G401 (cell line): ENCODE measurements at places on chromosomes 4 and X. TPM values are rescaled to one million over a fixed set of nuclear protein-coding genes. Genes with fewer than 3 reads are reported as not detected.

GRCh38 chrX:101482296-101482695 is 3.0 kb upstream of the ARMCX4 start:
- no peak for DNase-seq

GRCh38 chrX:112865464-112866025 is 24.9 kb upstream of the AMOT start:
- no peak for DNase-seq

The BEND4 gene
- 0.03 and 0.12 TPM in 2 replicates for total RNA-seq

The SMIM10 gene
- 0.43 and 1.3 TPM in 2 replicates for total RNA-seq

DNA sequence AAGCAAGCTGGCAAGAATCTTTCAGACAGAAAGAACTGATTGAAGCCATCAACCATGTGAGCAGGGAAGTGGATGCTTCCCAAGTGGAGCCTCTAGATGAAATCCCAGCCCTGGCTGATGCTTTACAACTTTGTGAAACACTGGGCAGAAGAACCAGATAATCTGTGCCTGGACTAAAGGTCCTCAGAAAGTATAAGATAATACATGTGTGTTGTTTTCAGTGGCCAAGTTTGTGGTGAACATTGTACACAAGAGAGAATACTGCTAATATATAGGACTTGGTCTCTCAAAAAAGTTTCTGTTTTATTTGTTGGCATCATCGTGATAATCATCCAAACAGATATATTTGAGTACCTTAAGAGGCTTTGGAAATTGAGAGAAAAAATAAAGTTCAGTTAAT is 1367.8 kb upstream of the IGFBP7 start:
- no peak for DNase-seq

The PRRG1 gene
- not detected in 2 replicates for total RNA-seq

DNA sequence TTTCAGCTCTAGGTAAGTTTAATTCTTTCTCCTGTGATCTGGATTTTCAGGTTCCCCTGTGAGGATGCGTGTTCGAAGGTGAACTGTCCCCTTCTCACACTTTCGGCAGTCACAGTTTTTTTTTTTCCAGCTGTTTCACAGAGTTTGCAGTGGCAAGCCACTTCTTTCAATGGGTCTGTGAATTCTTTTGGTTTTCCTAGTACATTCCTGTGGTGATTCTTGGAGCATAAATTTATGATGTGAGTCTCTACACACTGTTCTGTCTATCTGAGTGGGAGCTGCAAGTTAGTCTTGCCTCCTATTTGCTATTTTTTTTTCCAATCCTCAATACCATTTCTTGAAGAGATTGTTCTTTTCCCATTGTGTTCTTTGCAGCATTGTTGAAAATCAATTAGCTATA is 595.5 kb downstream of the RAPGEF2 start:
- DNase-seq: no peak

GRCh38 chr4:103786014-103786413 is 66.2 kb upstream of the TACR3 start:
- DNase-seq: peak; percentile 3

The TKTL1 gene
- total RNA-seq: not detected in 2 replicates

DNA sequence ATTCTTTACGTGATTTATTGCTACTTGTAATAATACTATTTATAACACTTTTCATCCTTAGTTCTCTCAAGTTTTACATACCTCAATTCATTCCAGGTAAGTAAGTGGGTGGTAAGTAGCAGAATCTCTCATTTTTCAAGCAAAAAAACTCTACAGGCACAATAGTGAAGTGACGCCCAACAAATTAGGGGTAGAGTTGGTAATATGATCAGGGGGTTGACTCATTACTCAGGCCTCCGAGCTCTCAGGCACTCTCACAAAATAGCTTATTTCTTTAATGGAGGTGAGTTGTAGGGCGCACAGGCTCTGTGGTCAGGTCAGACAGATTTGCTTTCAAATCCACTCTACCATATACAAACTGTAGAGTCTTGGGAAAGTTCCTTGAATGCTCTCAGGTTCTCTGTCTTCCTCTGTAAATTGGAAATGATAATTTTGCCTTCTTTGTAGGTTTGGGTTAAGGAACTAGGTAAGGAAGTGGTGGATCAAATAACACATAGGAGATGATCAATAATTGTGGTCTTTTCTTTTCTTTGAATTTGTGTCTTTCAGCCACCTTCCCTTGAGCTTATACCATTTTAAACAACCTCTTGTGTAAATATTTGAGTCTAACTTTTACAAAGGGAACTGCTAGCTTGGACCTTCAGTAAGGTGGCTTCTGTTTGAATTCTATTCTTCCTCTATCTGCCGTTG is 134.9 kb upstream of the LEF1 start:
- no peak for DNase-seq

DNA sequence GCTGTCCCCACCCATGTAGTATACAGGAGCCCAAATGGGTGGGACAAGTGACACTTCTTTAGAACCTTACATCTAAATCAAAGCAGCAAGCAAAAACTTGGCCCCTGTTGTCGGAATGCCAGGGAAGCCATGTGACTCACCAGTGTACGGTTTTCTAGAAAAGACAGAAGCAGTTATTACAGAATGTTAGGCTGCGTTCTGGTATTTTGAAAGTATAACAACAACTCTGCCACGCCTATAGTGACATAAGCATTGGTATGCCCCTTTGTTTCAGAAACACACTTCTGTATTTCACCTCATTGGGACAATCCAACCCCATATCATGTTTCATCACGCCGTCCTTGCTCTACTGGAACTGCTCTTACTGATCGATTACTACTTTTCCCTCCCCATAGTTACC is 14.8 kb downstream of the PDHA1 start:
- DNase-seq: no peak
